ENCODE measurements at places on chromosomes 3 and 15. TPM values are rescaled to one million over a fixed set of nuclear protein-coding genes. Genes with fewer than 3 reads are reported as not detected.
A peak's percentile ranks its signal among the peaks of the same experiment; 100 is the strongest.

GRCh38 chr3:13494463-13495350, 14.6 kb downstream of the HDAC11 start:
- DNase-seq: no peak

DNA sequence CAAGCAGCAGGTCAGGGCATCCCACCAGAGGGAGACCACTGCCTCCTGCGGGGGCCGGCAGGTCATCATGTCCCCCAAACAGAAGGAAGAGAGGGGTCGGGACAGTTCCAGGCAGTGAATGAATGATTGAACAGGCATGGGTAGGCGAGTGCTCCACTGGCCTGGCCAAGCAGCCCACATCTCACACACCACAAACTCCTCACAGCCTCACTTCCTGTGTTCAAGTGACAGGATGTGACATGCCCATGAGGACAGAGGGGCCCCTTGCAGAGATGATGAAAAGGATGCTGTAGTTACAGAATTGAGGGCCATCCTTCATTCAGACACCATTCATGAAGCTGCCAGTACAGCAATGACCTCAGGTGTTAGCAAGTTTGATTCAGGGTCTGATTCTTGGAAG, 3.7 kb downstream of the IQSEC1 start:
- DNase-seq: no peak

DNA sequence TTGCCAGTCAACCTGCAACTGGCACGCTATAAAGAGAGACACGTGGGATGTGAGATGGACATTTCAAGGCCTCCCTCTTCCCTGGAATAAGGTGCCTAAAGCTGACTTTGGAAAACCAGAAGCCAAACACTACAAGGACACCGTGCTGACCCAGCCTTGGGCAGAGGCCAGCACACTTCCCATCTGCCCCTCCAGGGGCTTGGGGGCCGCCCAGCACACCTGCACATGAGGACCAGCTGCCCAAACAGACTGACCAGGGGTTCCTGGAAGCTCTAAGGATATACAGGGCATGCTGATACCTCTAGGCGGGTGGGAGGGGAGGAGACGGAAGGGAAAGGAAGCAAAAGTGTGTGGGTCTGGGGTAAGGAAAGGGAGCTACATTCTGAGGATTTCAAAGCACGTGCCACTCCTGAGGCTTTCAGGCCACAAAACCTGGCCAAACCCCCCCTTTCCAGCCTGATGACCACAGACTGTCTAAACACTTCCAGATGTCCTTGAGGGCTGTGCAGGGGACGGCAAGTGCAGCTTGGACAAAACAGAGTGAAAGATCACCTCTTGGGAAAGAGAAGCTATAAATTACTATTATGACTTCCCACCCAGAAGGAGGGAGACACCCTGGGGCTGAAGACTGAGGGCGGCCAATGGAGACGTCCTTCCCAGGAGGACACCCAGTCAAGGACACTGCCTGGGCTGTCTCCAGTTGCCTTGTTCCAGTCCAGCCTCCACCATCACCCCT, 57.9 kb downstream of the ADCY5 start:
- DNase-seq: no peak

DNA sequence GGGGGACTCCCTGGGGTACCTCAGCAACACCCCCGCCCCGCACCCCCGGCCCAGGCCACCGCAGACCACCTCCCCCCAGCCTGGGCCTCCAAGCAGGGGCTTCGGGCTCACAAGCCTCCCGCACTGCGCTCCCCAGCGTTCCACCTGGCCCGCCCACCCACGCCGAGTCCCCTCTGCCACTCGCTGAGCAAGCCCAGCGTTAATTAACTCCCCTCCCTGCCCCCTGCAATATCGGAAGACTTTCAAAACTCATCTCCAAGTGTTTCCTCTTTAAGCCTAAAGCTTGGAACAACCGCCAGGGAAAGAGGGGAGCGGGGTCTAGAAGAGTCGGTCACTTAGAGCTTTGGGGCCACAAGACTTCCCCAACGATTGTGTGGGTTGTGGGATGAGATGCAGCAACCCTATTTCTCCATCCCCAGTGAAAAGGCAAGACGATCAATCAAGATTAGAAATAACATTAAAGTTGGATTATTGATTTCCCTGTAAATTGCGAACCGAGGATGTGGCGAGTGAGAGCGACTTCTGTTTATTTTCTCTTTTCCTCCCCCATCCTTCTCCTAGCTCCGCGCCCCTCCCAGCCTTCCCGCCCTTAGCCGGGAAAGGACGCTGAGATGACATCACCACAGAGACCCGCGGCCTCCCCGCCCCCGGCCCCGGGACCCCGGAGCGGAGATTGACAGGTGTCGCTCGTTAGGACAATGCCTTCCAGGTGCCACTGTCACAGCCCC, 30.2 kb downstream of the NR2F2 start:
- peak; percentile 55 for DNase-seq

GRCh38 chr15:100330221-100330620, 11.6 kb downstream of the ADAMTS17 start:
- DNase-seq: no peak

GRCh38 chr3:64650096-64650622, 37.6 kb downstream of the ADAMTS9 start:
- no peak for DNase-seq

DNA sequence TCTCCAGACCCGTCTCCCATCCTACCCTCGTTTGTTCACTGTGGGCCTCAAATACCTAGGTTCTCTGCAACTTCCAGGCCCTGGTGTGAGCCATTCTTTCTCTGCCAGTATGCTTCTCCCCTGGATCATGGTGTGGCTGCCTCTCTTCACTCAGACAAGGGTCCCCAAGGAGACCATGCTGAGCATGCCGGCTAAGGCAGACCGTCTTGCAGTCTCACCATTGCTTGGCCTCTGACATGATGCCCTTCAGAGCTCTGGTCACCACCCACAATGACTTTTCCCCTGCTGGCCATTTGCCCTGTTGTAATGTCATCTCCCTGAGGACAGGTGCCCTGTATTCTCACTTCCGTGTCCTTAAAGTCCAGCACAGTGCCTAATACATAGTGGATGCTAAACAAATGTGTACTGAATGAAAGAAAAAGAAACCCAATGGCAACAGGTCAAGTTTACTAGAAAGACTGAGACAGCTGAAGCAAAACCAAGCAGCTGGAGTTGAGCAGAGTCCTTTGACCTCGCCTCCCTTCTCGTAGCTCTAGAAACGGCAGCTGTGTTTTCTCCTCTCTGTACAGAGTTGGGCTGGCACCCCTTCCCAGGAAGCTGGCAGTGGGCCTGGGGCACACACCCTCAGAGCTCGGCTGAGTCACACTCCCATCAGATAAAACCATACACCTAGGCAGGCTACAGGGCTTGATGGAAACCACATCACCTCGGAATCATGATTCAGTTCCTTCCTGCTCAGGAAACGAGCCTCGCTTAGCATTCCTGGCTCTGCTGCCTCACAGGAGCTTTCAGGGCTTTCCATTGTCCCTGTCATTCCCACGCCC, 8.6 kb downstream of the TLR9 start:
- no peak for DNase-seq

DNA sequence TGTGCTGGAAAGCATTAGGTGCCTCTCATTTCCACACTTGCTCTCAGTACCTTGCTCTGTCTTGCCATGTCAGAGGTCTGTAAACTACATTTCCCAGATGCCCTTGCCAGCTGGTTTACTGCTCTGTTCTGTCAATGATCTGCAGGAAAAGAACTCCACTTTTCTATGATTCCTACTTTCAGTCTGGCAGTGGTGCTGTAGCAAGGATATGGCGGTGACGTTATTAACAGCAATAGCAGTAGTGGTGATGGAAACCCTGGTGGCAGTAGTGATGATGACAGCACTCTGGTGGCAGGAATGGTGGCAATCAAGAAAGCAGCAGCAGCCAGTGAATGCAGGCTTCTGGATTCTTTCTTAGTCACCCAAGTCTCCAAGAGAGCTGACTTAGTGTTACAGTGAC, 665.2 kb downstream of the DIPK2A start:
- no peak for DNase-seq

- no peak for DNase-seq
Observed at GRCh38 chr15:33756961-33757360, 211.3 kb upstream of the CHRM5 start.

DNA sequence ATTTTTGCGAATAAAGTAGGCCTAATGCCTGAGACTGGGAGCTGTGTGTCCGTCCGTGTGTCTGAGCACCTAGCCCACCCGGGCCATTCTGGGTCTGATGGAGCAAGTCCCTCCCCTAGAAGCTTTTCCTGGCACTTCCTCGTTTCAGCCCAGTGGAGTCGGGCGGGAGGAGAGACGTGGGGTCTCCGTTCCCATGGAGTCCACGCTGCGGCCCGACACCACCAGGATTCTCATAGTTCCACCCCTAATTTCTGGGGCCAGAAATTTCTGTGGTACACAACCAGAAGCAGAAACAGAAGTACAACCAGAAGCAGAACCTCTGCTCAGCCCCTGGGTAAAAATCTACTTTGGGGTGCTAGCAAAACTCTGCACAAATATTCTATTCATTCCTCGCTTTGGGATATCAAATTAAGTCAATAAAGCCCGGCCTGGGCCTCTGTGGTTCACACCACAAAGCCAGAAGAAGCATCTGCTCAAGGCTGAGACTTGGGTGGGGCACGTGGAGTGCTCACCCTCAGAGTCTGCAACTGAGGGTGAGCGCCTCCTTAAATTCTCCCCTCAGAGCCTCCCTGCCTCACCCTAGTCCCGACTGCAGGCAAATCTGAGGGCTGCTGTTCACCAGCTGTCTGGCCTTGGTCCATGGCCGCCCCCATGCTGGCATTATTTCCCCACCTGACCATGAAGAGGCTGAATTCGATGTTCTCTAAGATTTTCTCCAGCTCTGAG, 1.6 kb upstream of the MEGF11 start:
- DNase-seq: no peak

GRCh38 chr3:190785047-190785446, 77.4 kb downstream of the GMNC start:
- DNase-seq: no peak

DNA sequence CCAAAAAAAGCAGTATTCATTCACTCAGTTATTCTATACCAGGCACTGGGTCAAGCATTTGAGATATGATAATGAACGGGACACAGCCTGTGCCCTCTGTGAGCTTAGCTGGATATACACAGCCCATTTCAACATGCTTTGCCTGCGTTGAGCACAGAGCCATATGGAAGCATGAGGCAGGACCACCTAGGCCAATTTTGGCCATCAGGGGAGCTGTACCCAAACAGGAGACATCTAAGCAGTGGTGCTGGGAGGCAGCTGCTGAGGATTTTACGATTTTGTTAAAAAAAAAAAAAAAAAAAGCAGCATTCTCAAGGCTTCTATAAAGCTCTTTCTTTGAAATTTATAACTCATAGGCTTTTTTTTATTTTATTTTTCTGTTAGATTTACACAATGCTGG, 87.2 kb upstream of the SLC2A2 start:
- DNase-seq: no peak

DNA sequence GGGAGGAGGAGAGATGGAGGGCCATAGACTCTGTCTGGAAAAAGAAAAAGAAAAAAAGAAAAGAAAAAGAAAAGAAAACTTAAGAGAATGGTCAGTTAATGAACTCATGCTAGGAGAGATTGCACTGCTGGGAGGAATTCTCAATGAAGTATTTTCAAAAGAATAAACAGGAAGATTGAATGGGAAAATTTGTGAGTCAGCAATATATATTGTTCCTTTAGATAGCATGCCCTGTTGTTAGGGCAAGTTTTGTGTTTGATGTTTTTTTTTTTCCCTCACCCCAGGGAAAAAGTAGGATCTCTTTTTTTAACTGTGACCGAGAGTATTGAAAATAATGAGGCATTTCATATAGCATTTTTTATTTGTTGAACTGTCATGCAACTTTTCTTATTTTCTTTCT, 7.8 kb upstream of the NR1D2 start:
- no peak for DNase-seq

GRCh38 chr3:170502297-170502696, 83.6 kb downstream of the SLC7A14 start:
- no peak for DNase-seq

- DNase-seq: no peak
Observed at GRCh38 chr15:92541291-92542200, 114.0 kb downstream of the FAM174B start.

DNA sequence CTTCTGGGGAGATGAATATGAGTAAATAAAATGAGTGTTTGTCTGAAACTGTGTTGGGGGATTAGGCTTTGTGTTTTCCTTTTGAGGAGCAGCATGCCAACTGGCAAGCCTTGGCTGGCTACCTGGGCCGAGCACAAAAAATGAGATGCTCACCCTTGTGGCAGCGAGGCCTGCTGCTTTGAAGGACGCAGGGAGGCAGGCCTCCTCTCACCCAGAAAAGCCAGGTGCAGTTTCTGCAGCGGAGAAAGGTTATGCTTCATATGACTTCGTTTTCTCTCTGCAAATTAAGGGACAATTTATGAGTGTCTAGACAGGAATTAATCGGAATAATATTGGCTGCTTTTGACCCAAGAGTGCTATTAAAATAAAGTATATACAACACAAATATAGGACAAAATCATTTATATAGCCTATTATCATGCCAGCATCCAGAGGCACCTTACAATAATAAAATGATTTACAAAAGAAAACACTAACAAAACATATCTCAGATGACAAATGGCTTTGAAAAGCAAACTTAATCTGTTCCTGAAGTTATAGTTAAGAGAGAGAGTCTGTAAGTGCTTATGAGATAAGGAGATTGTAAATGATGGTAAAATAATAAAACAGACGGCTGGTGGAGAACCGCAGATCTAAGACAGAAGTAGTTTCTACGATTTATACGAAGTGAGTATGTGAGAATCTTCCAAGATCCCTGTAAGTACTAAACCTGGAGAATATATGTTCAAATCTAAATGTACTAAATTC, 682.8 kb upstream of the NR2F2 start:
- no peak for DNase-seq

GRCh38 chr15:64891561-64891960, 20.1 kb upstream of the ANKDD1A start:
- DNase-seq: no peak

The DNAH12 gene
- polyA plus RNA-seq: 2.0 TPM

The CACNA1D gene
- polyA plus RNA-seq: 14.7 TPM

The EPHB1 gene
- 5.0 TPM for polyA plus RNA-seq

The SUMF1 gene
- polyA plus RNA-seq: 46.1 TPM

The PARL gene
- 59.5 TPM for polyA plus RNA-seq

The PLIN1 gene
- polyA plus RNA-seq: 0.72 TPM

The UBA7 gene
- 37.4 TPM for polyA plus RNA-seq

The CFAP20DC gene
- polyA plus RNA-seq: 4.2 TPM
